ENCODE measurements at places on chromosomes 4 and X. TPM values are rescaled to one million over a fixed set of nuclear protein-coding genes. Genes with fewer than 3 reads are reported as not detected.

GRCh38 chr4:73080789-73081188 is 11.3 kb upstream of the COX18 start:
- DNase-seq = no peak

DNA sequence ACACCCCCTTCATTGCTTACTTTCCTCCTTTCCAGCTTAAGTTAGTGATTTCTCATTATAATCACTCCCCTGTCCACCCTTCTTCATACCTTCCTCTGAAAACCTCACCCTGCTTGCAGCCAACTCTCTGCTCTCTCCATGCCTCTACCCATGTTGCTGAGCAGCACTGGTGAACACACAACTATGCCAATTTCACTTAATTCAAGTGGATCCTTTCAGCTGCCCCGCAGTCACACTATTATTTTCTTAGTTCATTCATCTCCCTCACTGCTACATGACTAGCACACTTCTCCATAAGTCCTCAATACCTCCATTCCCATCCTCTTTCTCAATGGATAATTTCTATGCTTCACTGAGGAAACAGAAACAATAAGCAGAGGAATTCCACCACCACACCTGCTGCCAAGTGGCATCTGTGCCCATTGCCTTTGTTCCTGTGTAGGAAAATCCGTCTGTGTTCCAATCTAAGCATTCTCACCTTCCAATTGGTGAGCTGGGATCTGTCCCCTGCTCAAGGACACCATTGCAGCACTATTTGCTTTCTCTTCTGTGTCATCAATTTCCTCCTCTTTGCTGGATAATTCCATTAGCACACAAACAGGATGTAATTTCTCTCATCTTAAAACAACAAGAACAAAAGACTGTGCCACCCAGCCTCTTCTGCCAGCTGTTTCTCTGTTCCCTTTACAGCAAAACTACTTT is 25.2 kb upstream of the PRSS48 start:
- no peak for DNase-seq

- DNase-seq = no peak
Observed at GRCh38 chrX:139026811-139027210, 315.3 kb upstream of the FGF13 start.

ATRX gene
- polyA plus RNA-seq = 48.4 TPM
